ENCODE measurements at places on chromosomes 1 and 21.
A peak's percentile ranks its signal among the peaks of the same experiment; 100 is the strongest.

DNA sequence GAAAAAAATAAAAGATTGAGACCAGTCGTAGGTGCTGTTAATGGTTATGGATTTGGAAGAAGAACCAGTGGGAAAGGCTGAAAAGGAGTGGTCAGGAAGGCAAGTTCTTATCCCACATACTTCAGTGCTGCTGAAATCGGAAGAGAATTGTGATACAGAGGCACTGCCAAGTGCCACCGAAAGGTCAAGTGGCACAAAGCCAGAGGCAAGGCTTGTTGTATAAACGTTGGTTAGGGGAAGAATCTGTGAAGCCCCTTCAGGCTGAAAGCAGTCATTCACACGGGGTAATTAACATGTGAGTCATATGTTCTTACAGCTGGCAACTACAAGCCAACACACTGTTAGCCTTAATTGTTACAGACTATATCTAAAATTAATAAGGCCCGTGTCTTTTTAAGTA lies 48.8 kb downstream of the ZBTB40 start:
- no peak for DNase-seq

DNA sequence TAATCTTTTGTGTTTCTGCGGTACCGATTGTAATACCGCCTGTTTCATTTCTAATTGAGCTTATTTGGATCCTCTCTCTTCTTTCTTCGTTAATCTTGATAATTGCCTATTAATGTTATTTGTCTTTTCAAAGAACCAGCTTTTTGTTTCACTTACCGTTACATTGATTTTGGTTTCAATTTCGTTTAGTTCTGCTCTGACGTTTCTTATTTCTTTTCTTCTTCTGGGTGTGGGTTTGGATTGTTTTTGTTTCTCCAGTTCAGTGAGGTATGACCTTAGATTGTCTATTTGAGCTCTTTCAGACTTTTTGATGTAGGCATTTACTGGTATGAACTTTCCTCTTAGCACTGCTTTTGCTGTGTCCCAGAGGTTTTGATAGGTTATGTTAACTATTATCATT lies 9.4 kb downstream of the OR2M2 start:
- DNase-seq: no peak

GRCh38 chr1:115807723-115808122 lies 33.2 kb downstream of the NHLH2 start:
- no peak for DNase-seq

- DNase-seq: no peak
These were observed 191.8 kb upstream of the SAMSN1 start for GRCh38 chr21:14737922-14738321.

GRCh38 chr1:192045131-192045530 lies 113.1 kb upstream of the RGS18 start:
- no peak for DNase-seq

DNA sequence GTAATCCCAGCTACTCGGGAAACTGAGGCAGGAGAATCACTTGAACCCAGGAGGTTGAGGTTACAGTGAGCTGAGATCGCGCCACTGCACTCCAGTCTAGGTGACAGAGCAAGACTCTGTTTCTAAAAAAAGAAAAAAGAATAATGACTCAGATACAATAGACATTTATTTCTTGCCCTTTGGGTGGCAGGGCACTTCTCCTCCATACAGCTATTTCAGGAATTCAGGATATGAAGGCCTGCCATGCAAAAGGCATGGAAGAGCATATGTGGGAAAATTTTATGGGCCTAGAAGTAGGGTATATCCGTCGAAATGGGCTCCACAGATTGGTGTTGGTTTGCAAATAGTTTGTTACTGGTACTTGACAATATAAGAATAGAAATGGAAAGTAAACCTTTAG lies 20.2 kb upstream of the POGZ start:
- DNase-seq: no peak

DNA sequence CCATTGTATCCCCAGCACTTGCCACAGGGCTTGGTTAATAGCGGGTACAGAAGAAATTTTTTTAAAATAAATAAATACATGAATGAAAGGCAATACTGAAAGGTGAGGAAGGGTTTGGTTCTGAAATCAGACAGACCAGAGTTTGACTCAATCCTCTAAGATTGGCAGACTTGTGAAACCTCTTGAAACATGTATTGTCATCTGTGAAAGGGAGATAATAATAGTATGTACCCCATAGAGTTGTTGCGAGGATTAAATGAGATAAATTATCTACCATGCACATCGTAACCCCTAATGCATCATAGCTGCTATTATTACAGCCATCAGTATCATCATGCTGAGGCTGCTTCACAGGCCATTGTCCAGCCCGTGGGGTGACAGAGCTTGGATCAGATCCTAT lies 41.4 kb downstream of the S1PR1 start:
- no peak for DNase-seq

DNA sequence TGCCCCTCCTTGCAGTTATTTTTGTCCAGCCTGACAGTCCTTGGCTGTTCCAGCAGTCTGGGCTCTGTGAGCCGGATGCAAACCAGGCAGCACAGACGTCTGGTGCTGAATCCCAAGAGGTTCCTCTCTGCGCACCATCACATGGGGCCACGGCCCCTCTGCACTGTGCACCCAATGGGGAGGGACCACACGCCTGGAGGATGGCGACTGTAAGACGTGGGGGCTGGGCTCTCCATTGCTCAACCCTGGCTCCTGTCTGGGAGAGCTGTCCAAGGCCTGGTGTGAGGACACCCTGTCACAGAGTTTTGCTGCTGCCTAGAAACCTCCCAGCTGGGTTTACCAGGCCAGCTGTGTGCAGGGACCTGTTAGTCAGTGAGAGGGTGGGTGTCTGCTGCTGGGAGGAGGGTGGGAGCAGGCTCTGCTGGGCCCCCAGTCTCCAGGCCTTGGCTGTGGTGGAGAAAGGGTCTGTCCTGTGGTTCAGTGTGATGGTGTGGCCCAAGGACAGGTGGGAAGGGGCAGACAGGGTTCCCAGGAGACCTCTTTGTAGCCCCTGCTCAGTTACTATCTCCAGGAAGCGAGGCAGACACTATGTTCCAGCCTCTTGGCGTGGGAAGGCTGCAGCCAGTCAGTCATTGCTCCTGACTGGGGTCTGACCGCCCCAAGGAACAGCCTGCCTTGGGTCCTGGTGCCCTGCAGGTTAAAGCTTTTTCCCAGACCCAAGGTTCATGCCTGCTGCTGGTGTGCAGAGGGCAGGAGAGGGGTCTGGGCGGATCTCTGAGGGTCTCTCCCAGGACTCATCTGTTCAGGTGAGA lies 13.8 kb downstream of the HEYL start:
- peak; percentile 28 for DNase-seq

DNA sequence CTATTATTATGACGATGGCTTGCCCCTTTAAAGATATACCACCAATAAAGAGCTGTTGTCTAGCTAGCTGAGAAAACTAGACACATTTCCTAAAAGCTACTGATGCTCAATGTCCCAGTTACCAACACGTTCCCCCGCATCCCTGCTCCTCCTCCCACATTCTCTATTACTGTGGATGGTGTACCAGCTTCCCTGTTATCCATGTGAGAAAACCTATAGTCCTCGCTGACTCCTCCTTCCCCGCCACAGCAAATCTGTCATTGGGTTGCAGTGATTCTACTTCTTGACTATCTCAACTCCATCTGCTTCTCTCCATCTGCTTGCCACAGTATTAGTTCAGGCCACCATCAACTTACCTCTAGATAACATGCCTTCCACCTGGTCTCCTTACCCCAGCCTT lies 337.5 kb downstream of the KCNH1 start:
- DNase-seq: peak; percentile 32

- DNase-seq: no peak
These were observed 18.1 kb downstream of the USP48 start for GRCh38 chr1:21764615-21765423.

DNA sequence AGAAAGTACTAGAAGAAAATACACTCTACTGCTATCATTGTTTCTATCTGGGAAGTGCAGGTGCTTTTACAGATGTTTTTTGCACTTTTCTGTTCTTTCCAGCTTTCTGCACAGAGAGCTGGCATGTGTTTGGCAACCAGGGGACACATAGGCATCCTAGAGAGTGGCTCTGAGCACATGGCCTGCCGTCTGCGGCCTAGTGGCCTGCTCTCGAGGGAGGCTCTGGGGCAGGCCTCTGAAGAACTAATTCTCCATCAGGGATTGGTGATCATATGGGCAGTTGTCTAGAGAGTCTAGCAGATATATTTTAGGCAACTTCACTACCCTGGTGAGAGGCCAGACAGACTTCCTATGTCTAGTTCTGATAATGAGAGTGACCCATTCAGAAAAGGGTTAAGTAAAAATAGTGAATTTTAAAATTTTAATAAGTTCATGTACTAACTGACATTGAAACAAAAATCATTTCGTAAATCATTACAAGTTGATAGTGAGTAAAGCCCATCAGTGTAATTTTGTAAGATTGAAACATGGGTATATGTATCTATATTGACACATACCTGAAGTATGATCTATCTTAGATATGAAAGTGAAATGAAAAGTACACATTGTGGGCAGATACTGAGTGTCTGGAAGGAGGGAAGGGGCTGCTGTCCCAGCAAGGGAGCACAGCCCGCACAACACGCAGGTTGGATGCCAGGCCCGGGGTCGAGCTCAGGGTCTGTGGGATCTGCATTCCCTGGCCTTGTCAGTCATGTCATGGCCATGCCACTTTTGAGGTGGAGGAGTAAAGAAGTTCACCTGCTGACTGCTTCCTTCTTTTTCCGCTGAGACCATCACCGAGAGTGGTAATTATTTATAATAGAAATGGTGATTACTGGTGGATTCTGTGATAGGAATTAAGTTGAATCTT lies 79.8 kb downstream of the PCBP3 start:
- DNase-seq: no peak

- DNase-seq: peak; percentile 66
These were observed 494.7 kb upstream of the ADGRL2 start for GRCh38 chr1:81305997-81306452.

DNA sequence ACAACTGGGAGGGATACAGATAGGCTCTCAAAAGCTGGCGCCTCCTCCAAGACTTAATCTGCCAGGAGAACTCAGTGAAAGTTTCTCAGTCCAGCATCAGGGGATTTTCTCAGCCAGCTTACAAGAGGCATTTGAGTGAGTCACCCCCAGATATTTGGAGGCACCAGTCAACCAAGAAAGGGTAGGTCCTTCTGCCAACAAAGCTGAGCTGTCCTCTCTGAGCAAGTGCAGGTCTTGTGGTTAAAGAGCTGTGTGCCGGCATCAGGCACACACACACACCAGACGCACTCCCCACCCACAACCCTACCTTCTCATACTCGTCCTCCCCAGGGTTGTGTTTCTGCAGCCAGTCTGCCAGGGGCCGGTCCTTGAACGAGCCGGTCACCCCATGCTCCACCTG lies 27.0 kb upstream of the PPP1R15B start:
- DNase-seq: no peak

- no peak for DNase-seq
These were observed 56.4 kb downstream of the SPATA17 start for GRCh38 chr1:217687511-217687910.

DNA sequence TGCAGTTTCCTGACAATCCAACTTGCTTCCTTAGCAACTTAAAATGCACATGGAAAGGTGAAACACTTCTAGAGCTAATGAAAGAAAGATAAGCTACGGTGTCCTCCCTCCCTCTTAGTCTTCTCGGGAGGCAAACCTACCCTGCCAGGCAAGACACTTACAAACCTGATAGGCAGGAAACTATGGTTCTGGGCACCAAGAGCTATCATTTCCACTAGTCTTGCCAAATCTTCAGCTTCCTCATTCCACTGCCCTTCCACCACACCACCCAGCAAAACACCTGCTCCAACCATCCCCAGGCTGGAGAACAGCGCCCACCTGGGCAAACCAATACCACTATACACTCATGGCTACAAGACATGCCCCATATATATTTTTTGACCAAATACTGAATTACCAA lies 15.2 kb downstream of the NDC1 start:
- no peak for DNase-seq

GRCh38 chr1:244735404-244735803 lies 82.5 kb downstream of the DESI2 start:
- no peak for DNase-seq

DNA sequence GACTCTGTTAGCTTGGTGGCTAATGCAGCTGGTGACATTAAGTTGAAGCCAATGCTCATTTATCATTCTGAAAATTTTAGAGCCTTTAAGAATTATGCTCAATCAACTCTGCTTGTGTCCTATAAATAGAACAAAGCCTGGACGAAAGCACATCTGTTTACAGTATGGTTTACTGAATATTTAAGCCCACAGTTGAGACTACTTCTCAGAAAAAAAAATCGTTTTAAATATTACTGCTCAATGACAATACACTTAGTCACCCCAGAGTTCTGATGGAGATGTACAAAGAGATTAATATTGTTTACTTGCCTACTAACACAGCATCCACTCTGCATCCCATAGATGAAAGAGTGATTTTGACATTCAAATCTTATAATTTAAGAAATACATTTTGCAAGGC lies 79.6 kb downstream of the NEGR1 start:
- no peak for DNase-seq

Measured in anterior cingulate cortex (tissue), 58 donors.